ENCODE measurements at places on chromosomes 1 and 21.

DNA sequence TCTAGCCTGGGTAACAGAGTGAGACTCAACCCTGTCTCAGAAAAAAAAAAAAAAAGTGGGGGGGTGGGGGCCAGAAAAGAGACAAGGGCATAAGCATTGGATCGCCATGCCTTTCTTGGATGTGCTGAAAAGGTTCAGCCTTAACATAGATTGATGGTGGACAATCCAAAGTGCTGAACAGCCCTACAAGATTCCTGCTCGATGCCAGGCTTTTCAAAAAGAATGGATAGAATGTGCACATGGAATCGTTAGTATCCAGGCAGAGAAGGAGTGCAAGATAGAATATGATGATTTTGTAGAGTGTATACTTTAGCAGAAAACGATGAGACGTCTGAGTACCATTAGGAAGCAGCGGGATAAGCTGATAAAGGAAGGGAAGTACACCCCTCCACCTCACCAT lies 10.9 kb upstream of the COA7 start:
- no peak for DNase-seq

DNA sequence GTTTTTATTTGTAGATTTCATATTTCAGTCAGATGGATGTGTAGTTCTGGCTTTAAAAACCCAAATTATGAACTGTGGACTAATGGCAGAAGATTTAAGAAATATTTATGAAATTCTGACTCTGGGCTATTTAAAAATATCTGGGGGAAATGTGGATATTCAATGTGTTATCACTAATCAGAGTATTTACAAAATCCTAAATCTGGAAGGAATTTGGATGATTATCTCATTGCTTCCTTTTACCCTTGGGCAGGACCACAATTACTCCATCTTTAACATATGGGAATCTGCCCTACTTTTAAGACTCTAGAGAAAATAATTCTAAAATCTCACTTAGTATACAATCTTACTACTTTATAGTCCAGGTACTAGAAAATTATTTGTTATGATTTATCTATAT lies 203.2 kb downstream of the PDE4B start:
- DNase-seq, result no peak

DNA sequence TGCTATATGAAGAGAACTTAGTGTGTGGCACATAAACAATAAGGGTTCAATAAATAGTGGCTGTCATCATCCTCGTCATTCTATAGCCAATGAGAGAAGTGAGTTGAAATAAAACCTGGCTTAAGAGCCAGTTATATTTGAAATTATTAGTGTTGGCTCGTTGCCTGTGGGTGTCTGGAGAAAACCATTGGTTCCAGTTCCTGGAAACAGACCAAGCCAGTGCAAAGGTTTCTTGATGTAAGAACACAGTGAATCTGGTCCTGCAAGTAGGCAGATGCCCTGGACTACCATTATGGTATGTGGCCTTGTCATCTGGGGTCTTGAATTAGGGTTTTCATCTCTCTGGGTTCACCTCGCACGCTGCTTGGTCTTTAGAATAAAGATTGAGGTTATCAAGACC lies 43.3 kb downstream of the URB2 start:
- DNase-seq, result no peak

DNA sequence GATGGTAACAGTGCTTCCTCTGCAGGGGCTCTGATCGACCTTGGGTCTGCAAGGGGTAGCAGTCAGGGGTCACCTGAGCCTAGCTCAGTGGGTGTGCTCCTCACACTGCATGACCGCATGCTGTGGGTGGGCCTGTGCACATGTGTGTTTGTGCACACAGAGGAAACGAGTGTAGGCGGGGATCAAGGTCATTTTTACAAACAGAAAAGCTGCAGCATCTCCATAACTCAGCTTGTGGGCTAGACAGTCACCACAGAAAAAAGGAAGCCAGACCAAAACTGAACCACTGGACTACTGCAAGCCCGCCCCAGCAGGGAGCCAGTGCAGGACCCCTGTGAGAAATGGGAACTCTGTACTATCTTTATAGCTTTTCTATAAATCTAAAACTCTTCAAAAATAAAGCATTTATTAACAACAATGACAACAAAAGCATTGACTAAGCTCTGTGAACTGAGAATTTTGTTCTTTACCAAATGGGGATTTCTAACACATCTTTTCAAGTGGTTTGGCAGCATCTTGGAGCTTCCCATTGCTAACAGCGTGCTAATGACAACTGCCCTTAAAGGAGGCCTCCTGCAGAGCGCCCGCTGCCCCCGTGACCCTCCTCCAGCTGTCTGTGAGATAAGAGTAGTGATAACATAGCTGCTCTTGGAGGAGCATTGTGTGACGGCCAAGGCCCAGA lies 19.9 kb upstream of the NEK2 start:
- DNase-seq, result no peak

- DNase-seq, result no peak
These were observed 1.5 kb upstream of the POU2F1 start for GRCh38 chr1:167219194-167219593.

GRCh38 chr1:174556392-174556791 lies 108.6 kb downstream of the GPR52 start:
- DNase-seq, result no peak

DNA sequence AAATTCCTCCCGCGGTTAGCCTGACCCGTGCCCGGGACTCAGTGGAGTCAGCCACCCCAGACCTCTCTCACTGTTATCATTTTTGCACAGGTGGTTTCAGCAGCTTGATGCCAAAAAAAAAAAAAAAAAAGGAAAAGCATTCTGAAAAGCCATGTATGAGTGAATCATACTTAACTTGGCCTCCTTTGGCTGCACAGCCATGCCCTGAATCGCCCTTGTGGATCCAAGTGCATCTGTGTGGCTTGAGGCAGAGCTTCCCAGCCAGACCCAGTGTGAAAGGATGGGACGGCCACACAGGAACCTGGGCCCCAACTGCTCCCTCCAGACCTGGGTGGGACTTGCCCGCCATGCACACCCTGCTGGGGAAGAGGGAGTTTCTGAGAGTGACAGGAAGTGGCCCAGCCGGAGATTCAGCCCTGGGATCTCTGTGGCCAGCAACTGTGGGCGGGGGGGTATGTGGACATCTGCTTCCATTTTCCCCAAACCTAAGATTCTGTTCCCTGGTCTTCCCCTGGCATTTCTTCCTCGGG lies 8.6 kb downstream of the YBEY start:
- no peak for DNase-seq

DNA sequence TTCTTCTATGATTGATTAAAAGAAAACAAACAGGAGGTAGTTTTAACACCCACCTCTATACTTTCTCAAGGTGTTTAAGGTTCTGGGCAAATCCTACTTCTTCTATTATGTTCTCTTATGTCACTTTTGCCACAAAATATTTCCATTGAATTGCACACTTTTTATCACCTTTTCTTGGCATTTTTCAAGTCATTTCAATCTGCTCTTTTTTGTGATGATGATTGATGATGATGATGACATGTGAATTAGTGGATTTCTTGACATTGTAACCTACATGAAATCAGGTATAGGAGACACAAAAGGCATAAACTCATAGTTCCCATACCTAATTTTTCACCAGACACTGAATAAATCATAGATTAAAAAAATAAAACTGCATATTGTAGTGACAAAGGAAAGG lies 4.1 kb downstream of the PTPRC start:
- DNase-seq, result no peak

- no peak for DNase-seq
These were observed 21.1 kb downstream of the PYHIN1 start for GRCh38 chr1:158952416-158952815.

- DNase-seq, result no peak
These were observed 206.5 kb upstream of the ADGRL2 start for GRCh38 chr1:81594206-81594605.

DNA sequence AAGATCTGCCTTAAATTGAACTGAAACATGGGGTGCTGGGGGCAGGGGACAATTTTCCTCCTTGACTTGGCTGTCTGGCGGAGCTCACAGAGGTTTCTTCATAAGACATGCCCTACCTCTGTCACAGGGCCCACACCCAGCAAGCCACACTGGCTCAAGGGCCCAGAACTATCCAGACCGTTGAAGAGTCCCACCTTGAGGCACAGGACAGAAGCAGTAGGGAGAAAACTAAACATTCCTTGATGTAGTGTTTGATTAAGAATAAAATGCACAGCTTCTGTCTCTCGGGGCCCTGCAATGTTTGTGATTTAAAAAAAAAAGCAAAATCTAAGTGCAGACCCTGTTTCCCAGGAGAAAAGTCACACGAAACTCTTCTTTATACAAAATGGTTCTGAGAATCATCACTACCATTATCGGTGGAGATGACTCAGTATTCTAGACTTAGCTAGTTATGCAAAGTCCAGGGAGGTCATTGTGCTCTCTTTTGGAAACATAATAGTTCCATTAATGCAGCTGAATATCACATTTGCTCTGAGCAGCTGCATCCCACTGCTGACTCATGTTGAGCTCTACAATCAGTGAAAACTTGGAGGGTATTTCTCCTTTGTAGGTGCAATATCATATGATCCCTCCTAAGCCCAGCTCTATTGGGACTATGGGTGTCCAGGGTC lies 53.6 kb upstream of the DIRAS3 start:
- DNase-seq, result no peak

DNA sequence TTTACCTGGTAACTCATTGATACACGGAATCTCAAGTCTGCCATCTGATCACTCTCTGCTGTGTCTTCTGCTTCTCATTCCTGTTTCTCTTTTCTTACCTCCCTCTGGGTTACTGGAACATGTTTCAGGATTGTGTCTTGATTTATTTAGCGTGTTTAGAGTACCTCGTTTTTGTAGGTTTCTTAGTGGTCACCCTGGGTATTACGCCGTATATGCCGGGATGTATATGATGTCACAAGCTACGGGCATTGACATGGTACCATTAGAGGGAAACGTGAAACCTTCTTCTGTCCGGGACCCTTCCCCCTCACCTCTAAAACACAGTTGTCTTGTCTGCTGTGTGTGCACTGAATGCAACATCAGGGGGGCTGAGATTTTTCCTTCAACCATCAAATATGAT lies 2.8 kb downstream of the ACTRT2 start:
- peak; percentile 15 for DNase-seq

DNA sequence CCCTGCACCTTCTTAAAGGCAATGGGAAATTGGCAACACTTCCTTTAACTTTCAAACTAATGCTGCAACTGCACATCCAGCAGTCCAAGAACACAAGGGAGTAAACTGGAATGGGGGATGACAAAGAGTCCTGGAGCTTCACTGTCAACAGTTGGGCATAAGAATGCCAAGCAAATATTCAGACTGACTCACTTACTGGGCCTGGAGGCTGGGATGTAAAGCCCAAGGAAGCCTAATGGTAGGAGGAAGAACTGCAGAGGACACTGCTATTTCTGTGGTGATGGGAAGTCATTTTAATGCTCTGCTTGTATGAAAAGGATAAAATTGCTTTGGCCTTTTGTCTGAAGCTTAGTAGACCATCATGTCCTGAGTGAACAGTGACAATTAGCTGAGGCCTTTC lies 15.7 kb upstream of the DMRTA2 start:
- no peak for DNase-seq

- DNase-seq, result no peak
These were observed 573 bp downstream of the PSMG1 start for GRCh38 chr21:39182484-39183271.

- no peak for DNase-seq
These were observed 131.9 kb downstream of the VAV3 start for GRCh38 chr1:107833061-107833460.

GRCh38 chr1:229585338-229585737 lies 26.8 kb upstream of the ABCB10 start:
- DNase-seq, result no peak

- no peak for DNase-seq
These were observed 460.1 kb upstream of the RUNX1 start for GRCh38 chr21:35509001-35509704.

DNA sequence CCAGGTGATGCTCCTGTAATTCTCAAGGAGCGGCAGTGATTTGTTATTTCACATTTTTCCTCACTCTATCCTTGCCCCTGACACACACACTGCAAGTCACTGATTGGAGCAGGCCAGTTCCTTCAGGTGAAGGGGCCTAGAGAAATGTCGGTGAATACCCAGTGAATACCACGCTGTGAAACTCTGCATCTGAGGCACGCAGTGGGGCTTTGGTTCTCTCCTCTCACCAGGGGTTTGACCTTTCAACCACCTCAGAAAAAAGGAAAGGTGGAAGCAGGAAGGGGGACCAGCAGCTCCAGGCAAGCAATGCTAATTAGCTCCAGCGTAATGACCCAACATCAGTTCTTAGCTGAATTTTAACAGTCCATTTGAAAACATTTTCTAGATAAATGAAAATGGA lies 532 bp upstream of the FAM177B start:
- DNase-seq, result no peak

DNA sequence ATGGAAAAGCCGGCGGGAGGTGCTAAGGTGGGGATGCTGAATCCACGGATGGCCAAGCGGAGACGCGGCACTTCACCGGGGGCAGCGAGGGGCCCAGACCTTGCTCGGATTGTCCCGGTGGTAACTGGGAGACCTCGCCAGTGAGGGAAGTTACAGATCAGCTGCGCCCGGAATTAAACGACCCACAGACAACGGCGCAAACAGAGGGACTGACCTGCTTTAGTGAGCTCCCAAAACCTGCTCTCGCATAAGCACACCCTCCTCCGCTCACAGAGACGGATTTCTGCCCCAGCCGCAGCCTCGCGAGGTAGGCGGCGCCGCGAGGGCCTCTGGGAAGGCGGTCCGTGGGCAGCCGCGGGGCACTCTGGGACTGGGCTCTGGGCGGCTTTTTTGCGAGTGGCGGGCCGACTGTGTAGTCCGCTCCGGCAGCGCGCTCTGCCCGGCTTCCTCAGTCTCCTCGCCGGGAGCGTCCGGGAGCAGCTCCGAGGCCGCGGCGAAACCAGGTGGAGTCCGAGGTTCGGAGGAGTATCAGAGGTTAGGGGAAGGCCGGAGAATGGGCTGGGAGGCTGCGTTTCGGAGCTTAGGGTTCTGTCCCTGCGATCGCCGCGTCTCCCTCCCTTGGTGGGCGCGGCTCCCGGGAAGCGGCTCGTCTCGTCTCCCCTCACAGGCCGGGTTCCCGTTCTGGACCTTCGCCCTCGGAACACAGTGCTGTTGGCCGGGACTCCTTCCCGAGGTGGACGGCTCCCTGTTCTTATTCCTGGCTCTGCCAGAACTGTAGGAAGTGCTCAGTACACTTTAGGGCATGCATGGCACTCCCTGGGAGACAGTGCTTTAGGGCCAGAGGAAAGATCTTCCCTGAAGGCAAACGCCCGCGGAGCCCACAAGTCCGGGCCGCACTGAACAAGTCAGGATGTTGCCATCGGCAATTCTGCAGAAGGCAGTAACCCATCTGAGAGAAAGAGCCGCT lies at the start of gene EXO5:
Gene EXO5, plus strand, starts transcription at position 393 of the 967 bp plus-strand sequence. CDS start 5,778 bp downstream, outside the sequence.
- DNase-seq, result peak; percentile 82

GRCh38 chr1:58539553-58539952 lies 7.0 kb downstream of the OMA1 start:
- DNase-seq, result no peak

- no peak for DNase-seq
These were observed 109.7 kb downstream of the SLC35F3 start for GRCh38 chr1:234014208-234014607.

- no peak for DNase-seq
These were observed 32.8 kb downstream of the PTAFR start for GRCh38 chr1:28143496-28144202.

All from breast epithelium (tissue), 4 donors.